ENCODE measurements at places on chromosomes 12 and 14.
A peak's percentile ranks its signal among the peaks of the same experiment; 100 is the strongest.

- peak; percentile 76 for DNase-seq
These were observed 31.8 kb upstream of the PLEKHG6 start for GRCh38 chr12:6278439-6279255.

DNA sequence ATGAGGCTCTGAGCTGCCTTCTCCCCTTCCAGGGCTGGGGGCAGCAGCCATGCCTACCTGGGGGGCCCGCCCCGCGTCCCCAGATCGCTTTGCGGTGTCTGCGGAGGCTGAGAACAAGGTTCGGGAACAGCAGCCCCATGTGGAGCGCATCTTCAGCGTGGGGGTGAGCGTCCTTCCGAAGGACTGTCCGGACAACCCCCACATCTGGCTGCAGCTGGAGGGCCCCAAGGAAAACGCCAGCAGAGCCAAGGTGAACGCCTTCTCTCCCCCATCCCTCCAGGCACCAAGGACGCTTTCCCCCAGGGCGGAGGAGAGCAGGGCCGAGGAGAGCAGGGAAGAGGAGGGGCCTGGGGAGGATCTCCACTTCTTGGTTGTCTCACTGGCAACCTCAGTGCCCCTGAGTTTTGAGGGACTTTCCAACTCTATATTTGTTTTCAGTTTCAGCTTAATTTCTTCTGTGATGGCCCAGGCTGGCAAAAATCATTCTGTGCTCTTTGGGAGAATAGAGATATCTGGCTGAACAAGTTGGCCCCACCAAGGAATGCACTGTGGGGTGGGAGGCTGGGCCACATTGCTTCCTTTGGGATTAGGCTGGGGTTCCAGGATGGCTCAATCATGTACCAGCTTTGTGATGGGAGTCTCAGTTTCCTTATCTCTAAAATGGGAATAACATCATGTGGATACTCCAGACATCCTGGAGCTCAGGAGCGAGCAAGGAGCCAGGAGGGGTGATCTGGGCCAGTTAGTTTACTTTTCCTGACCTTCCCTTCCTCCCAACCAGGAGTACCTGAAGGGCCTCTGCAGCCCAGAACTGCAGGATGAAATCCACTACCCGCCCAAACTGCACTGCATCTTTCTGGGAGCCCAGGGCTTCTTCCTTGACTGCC, 1.2 kb downstream of the KHNYN start:
- DNase-seq: no peak

- no peak for DNase-seq
These were observed 788 bp downstream of the DDHD1 start for GRCh38 chr14:53152184-53152886.

DNA sequence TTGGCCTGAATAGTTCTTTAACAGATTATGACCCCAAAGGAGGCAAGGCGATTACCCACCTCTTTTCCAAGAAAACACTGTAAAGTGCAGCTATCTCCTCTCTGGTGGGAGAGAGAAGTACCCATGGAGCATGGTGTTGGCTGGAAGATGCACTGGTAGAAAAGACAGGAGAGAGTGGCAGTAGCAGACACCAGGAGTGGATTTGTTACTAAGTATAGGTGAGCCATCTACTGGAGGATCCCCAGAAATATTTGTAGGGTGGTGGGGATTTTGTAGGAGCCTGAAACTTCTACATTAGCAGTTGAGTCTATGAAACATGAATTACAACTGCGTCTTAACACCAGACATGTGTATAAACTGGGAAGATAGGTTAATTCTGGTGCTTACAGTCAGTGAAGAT, 148.0 kb downstream of the SLC38A4 start:
- DNase-seq: no peak

GRCh38 chr12:1840981-1841425, 20.6 kb downstream of the LRTM2 start:
- DNase-seq: no peak

DNA sequence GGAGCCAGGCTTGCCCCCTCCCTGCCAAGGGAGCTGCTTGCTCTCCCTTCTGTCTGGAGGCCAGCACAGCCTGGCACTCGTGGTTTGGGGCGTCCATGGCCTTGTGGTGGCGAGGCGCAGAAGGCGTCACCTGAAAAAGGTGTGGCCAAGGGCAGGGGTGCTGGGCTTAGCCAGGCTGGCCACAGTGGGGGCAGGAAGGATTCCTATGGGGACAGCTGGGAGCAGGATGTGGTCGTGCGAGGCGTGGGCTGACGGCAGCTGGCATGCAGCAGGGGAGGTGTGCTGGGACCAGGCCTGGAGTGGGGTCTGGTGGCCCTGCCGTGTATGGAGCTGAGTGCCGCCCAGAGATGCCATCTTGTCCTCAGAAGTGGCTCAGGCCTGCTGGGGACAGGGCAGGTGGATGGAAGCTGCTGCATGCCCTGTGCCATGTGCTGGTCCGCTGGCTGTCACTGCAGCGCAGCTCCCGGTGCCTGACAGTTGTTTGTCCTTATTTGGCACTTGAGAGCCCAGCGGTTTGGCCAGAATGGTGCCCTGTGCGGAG, 30.0 kb downstream of the SH2B3 start:
- no peak for DNase-seq

DNA sequence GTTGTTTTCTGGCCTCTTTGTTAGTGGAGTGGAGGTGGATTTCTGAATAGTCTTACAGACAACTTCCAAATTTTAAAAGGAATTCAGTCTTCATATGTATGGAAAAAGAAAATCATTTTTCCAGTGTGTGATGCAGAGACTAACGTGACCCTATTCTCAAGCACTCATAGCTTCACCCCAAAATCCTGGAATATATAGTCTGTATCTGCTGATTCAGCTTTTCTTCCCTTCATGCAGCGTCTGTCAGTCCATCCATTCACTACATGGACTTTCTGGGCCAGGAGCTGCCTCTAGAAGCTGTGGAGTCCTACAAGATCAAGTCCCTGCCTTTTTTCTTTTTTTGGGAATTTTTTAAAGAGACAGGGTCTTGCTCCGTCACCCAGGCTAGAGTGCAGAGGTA, 23.8 kb downstream of the KLC1 start:
- DNase-seq: no peak

DNA sequence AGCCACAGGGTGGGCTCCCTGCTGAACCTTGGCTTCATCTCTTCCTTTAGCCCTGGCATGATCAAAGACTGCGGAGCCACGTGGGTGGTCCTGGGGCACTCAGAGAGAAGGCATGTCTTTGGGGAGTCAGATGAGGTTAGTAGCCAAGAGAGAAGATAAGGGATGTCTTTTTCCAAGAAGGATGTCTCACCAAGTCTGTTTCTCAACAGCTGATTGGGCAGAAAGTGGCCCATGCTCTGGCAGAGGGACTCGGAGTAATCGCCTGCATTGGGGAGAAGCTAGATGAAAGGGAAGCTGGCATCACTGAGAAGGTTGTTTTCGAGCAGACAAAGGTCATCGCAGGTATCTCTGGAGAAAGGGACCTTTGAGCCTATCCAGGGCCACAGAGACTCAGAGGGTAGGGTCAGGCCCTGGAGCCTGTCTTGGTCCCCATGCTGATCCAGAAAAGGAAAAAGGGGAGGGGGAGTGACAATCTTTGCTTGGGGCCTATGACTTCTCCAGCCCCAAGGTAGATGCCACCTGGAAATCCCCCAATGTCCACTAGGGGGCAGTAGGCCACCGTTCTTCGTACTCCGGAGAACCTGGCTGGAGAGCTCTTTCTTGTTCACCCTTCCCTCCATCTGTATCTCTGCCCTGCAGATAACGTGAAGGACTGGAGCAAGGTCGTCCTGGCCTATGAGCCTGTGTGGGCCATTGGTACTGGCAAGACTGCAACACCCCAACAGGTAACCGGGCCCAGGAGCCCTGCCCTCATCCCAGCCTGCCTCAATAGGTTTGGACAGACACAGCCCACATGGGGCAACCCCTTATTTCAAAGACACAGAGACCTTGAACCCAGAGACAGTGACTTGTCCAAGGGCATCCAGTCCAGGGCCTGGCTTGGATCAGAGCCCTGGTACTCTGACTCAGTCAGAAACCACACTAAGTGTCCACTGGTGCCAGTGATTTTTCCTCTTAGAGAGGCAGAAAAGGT, 2.0 kb downstream of the TPI1 start:
- peak; percentile 87 for DNase-seq

DNA sequence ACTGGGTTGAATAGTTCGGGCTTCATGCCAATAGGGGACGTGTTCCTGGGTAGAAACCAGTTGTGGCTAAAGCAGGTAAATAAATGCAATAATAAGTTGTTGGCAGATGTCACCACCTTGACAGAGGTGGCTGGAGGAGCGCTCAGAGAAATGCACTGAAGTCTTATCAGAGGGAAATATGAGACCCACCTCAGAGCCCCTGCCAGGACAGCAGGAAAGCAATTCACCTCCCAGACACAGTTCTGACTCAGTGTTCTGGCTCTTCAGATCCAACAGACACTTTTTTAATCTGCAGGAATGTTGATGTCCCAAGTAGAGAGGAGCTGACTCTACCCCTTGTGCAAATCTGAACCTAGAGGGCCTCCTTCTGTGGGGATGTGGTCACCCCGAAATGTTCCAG, 687.1 kb upstream of the FBXO33 start:
- DNase-seq: no peak

DNA sequence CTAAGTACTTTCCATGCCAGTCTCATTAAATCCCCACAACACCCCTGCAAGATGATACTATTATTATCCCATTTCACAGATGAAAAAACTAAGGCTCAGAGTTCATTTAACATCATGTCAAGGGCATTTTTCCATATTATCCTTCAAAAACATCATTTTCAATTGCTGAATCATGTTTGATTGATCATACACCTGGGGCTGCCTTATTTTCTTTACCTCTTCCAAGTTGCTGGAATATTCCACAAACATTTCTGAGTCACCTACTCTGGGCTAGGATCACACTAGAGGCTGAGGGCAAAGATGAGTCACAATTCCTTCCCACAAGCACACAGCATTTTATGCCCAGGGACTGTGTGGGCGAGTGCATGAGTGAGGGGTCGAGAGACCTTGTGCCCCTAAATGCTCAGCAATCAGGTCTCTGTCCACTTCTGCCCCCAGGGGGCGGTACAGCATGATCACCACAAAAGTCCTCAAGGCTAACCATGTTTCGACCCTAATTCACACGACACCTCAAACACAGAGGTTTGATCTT, 14.1 kb upstream of the TMEM119 start:
- DNase-seq: peak; percentile 44

DNA sequence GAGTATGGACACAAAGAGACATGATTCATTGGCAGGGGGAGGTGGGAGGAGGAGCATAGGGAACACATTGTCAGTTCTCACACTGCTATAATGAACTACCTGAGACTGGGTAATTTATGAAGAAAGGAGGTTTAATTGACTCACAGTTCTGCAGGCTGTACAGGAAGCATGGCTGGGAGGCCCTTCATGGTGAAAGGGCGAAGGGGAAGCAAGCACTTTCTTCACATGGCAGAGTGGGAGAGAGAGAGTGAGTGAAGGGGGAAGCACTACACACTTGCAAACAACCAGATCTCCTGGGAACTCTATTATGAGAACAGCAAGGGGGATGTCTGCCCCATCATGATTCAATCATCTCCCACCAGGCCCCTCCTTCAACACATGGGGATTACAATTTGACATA, 391.8 kb downstream of the BMP4 start:
- DNase-seq: no peak

DNA sequence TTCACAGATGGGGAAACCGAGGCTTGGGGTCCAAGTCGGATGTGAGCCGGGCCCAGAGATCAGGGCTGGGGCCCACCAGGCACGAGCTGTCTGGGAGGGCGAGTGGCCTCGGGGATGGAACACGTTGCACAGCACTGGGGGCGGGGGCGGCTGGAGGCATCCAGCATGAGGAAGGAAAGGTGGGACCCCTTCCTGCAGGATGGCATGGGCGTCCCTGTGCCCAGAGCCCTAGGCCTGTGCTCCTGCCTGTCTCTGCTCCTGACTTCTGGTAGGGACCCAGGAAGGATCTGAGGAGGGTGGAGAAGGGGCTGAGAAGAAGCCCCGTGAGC, 183.4 kb downstream of the KIF26A start:
- DNase-seq: no peak

DNA sequence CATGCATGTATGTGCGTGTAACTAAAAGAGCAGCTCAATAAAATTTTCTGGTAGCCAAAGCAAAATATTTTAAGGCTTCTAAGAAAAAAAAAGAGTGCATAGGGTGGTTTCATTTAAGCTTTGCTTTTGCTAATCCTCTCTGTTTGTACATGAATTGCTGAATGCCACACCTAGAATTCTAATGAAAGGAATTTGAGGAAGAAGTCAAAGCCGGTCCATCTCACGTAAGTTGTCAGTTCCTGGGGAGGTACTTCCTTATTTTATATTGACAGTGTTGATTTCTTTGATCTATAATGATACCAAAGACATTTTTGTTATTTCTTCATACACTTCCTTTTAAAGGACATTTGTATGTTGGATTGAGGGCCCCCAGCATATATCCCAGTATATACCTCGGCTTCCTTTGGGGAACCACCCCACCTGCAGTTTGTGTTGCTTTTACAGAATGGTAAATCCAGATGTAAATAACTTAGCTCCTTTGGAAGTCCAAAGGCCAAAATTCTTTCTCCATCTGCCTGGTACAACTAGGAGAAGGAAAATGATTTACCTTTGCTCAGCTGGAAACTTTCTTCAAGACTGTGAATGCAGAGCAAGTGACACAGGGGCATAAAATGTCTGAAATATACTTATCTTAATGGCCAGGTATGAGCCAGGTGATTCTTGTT, 420.9 kb upstream of the ATP2B1 start:
- DNase-seq: no peak

GRCh38 chr12:87812030-87812429, 217.2 kb downstream of the C12orf50 start:
- no peak for DNase-seq

DNA sequence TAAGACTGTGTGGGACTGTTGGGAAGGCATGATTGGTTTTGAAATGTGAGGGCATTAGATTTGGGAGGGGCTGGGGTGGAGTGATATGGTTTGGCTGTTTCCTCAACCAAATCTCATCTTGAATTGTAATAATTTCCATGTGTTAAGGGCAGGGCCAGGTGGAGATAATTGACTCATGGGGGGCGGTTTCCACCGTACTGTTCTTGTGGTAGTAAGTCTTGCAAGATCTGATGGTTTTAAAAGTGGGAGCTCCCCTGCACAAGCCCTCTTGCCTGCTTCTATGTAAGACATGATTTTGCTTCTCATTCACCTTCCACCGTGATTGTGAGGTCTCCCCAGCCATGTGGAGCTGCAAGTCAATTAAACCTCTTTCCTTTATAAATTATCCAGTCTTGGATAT, 76.6 kb upstream of the PPFIA2 start:
- no peak for DNase-seq

GRCh38 chr12:132471011-132471857, 18.7 kb upstream of the FBRSL1 start:
- DNase-seq: no peak
